ENCODE measurements at places on chromosomes 16 and 17.

GRCh38 chr16:64225036-64225435 is 896.8 kb downstream of the CDH11 start:
- DNase-seq = no peak

DNA sequence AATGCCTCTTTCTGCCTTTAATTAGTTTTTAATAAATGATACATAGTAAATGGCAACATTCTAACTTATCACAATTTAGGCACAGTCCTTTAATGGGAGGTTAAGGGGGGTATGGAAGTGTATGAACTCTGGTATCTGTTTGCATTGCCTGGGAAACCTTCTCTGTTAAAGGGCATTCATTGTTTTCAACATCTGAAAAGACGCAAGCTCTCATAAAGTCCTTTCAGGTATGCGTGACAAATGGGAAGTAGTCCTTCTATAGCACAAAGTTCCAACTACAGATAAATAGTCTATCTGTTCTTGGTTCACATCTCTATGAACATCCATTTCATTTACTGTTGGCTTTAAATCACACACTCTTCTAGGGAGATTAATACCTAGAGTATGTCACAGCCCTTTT is 298.0 kb upstream of the PMFBP1 start:
- no peak for DNase-seq

- peak; percentile 77 for DNase-seq
These were observed 153.3 kb downstream of the CHD9 start for GRCh38 chr16:53207810-53208752.

GRCh38 chr17:60716766-60717165 is 39.1 kb downstream of the BCAS3 start:
- no peak for DNase-seq

DNA sequence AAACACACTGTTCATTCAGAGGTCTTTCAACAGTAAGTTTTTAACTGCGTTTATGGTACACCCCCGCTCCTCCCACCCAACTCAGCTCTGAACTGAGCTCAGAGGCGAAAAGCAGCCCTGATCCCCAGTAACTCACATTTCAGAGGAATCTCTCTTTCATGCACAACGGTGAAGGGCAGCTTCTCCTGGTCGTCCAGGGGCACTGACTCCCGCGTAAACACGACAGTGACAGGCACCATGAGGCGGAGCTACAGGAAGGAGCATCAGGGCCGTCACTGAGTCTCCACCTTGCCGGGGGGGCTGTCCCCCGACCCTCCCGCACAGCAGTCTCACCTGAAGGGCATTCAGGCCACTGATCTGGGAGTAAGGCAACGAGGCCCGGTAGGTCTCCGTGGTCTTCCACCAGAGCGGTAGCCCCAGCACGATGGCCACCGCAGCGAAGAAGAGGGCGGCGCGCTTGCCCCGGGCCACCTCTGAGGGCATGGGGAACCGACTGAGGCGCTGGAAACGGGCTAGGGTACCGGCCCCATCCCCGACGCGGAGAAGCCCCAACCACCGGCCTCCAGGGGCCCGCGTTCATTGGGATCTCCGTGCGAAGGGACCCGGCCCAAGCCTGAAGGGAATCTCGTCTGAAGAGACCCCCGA is 486 bp downstream of the PIGS start:
- peak; percentile 43 for DNase-seq

GRCh38 chr16:51524555-51525373 is 373.7 kb upstream of the SALL1 start:
- no peak for DNase-seq

- DNase-seq = no peak
These were observed 9.4 kb downstream of the METTL9 start for GRCh38 chr16:21608639-21609328.

- DNase-seq = no peak
These were observed 1.3 kb downstream of the ARMC5 start for GRCh38 chr16:31460582-31461002.

DNA sequence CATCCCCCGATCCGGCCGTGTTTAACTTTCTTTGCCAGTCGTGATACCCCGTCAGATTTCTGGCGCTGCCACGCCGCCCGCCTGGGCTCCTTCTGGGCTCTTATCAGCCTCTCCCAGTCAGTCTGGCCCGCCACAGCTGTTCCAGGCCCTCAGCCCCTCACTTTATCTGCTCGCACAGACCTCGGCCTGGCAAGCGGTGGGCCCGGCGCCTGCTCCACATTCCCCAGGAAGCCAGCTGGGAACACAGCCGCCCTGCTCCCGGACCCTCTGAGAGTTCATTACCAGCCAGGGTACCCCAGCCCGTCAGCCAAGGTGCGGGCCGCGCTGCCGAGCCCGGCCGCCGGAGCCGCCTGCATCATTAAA is 157.5 kb downstream of the ZNF423 start:
- no peak for DNase-seq

DNA sequence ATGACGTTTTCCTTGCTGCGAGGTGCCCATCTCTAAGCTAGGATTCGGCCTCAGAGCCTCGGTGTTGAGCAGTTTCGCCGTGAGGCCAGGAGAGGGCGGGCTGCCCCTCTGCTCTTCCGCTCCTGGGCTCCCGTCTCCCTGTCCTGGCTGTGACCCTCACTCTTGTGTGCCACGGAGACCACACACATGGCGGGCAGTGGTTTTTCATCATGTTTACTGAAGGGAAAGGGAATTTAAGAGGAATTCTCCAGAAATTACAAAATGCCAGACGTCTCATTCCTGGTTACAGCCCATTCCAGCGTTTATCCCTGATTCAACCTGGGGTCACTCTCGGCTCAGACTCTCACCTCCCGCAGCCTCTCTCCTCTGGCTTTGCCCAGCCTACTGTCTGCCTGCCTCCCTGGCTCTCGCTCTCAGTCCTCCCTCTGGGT is 96.8 kb upstream of the ELAC2 start:
- peak; percentile 42 for DNase-seq

GRCh38 chr17:48241131-48241591 is 133.6 kb downstream of the SNX11 start:
- peak; percentile 9 for DNase-seq

DNA sequence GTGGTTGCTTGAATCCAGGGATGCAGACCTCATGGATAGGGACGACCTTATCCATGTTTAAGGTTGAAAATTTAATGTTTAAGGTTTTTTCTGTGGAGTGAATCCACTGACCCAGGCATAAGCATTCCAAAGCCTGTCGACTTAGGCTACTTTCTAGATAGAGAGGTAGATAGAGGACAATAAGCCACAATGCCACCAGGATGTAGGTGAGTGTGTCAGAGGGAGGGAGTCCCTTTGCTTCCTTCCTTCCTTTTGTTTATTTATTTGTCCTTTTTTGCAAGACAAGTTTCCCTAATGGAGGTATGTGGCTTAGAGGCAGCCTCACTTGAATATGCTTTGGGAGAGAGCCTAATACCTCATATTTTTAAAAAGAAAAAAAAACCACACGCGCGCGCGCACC is 834.2 kb upstream of the SOX9 start:
- DNase-seq = no peak

GRCh38 chr17:13154398-13154797 is 136.6 kb upstream of the ELAC2 start:
- DNase-seq = no peak

DNA sequence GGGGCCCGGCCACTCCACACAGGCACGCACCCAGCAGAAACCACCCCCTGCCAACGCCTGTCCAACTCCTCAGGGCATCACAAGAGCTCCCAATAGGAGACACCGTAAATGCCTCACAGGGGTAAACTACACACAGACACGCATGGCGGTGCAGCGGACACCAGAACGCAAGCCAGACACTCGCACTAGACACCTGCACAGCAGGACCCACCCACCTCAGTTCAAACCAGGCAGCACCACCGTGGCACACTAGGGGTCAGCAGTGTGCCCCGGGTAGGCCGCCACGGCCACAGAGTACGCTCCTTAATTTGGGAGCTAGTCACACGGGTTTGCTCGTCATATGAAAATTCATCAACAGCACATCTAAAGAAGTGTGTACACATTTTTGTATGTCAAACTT is 3.4 kb downstream of the SLC38A10 start:
- DNase-seq = peak; percentile 72

DNA sequence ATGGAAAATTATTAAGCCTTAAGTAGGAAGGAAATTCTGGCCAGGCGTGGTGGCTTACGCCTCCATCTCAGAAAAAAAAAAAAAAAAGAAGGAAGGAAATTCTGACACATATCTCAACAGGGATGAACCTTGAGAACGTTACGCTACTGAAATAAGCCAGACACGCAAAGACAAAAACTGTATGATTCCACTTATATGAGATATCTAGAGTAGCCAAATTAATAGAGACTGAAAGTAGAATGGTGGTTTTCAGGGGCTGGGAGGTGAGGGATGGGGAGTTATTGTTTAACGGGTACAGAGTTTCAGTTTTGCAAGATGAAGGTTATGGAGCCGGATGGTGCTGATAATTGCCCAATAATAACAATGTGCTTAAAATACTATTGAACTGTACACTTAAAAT is 16.2 kb upstream of the HNF1B start:
- no peak for DNase-seq

- DNase-seq = no peak
These were observed 28.2 kb upstream of the TNFRSF13B start for GRCh38 chr17:16999931-17000625.

GRCh38 chr17:32596628-32597027 is 109.8 kb downstream of the CDK5R1 start:
- DNase-seq = no peak

- peak; percentile 94 for DNase-seq
These were observed 346.9 kb downstream of the FOXL1 start for GRCh38 chr16:86925067-86925791.

DNA sequence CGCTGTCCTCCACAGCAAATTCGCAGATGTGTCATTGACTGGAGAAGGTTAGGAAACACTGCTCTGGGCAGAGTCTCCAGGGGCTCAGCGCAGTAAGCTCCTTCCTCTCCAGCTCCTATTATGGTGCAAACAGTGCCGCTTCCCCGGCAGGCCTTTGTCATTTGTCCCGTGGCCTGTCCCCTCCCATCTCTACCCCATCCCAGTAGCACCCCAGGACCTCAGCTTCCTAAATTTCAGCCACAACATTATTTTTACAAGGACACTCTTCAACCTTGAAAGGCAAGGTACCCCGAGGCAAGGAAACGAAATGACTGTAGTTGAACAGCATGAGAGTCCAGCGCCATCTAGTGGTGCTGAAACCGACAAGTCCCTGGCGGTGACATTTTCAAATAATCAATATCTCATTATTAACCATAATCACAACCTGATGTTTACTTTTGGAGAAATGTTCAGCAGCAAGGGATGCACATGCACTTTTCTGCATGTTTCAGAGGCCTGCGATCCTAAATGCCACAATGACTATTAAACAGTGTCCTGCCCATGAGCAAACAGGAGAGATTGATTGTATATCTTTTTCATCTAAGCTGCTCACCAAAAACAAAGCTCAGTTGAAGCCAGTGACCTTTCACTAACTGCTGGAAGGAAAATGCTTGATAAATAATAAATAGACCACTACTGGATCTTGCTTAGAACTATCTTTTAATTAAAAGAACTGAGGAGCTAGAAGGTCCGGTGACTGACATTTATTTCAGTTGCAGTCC is 16.5 kb downstream of the MRPS23 start:
- peak; percentile 66 for DNase-seq

GRCh38 chr16:67345401-67345800 is 18.8 kb downstream of the LRRC36 start:
- no peak for DNase-seq

DNA sequence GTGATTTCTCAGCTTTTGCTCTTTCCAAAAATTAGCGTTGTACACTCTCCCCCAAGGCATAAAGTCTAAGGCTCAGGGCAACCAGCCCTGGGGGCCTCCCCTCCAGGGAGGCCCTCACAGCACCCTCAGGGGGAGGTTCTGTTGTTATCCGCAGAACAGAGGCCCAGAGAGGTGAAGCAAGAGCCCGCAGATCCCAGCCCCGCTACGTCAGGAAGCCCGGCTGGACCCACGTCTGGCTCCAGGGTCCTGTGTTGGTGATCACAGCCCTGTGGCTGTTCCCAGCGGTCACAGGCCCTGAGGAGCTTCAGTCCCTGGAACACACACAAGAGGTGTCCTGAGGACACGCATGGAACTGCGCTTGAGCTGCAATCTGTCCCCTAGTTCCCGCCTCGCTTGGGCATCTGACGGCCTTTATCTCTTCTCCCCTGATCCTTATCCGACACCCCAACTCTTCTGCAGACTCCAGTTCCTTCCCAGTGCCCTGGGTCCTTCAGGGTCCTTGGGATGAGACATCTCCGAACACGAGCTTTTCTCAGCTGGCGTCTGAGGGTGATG is 1.1 kb upstream of the ZG16B start:
- no peak for DNase-seq

- DNase-seq = no peak
These were observed 2.1 kb downstream of the SRSF2 start for GRCh38 chr17:76735006-76735405.

DNA sequence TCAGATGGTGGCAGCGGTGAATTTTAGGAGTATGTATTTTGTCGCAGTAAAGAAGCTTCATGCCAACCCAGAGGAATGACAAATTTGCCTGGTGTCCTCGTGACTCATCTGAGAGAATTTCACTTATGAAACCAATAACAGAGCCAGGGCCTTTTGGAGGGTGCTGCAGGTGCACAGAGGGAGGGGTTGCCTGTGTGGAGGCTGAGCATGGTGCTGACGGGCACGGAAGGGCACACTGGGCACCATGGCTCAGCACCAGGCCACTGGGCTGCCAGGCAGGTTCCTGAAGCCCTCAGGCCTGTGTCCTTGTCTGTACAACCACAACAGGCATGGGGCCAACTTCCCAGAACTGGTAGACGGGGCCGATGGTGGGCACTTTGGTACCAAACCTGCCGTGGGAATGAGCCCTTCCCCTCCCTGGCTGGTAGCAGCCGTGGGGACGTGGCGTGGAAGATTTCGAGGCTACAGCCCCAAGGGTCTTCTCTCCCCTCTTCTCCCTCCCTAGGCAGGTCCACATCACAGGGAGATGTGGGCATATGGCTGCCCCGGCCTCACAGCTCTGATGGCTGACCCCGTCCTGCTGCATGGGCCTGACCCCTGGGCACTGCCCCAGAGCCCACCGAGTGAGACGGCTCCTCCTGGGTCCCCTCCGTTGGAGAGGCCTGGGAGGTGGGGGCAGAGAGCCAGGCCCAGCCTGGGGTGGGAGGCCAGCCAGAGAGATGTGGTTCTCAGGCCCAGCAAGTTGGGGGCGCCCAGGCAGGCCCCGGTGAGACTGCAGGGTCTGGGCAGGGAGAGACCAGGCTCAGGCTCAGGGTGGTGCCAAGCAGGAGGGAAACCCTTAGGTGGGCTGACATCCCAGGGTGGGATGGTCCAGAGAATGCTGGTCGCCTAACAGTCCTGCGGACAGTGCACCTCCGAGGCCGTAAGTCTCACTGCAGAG is 30.2 kb upstream of the ZNF469 start:
- DNase-seq = no peak

- no peak for DNase-seq
These were observed 255.3 kb downstream of the CPPED1 start for GRCh38 chr16:12548270-12548983.
